ENCODE measurements at places on chromosomes 12 and 14.

DNA sequence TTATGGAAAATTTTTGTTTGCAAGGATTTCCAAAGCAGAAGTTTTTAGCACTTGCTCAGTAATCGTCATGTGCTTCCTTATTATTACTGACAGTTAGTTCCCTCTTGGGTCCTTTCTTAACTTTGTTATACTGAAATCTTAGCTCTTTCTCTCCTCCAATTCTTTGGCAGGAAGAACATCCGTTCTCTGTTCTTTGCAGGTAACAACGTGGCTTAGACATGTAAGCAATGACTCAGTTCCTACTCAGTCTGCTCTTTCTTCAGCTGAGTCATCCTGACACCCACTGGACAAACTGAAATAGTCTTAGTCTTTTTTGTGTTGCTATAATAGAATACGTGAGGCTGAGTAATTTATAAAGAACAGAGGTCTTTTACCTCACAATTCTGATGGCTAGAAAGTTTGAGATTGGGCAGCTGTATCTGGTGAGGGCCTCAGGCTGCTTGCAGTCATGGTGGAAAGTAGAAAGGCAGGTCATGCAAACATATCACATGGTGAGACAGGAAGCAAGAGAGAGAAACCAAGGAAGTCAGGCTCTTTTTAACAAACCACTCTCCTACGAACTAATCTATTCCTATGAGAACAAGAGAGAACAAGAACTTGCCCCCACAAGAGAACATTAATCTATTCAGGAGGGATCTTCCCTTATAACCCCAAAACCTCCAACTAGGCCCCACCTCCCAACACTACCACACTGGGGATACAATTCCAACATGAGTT is 49.2 kb downstream of the TESPA1 start:
- DNase-seq, result peak; percentile 41

- no peak for DNase-seq
These were observed 287.8 kb downstream of the NAV3 start for GRCh38 chr12:78118486-78118885.

- DNase-seq, result no peak
These were observed 8.1 kb downstream of the AVIL start for GRCh38 chr12:57810450-57810849.

DNA sequence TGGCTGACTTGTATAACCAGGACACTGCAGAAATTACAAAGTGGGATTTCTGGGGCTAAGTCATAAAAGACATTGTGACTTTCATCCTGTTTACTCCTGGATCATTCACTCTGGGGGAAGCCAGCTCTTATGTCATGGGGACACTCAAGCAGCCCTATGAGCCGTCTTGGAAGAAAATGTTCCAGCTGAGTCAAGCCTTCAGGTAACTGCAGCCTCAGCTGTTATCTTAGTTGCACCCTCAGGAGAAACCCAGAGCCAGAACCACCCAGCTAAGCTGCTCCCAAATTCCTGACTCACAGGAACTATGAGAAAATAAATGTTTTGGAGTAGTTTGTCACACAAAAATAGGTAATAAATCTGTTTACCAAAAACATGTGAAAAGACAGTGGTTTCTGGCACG is 43.1 kb upstream of the GXYLT1 start:
- DNase-seq, result no peak

DNA sequence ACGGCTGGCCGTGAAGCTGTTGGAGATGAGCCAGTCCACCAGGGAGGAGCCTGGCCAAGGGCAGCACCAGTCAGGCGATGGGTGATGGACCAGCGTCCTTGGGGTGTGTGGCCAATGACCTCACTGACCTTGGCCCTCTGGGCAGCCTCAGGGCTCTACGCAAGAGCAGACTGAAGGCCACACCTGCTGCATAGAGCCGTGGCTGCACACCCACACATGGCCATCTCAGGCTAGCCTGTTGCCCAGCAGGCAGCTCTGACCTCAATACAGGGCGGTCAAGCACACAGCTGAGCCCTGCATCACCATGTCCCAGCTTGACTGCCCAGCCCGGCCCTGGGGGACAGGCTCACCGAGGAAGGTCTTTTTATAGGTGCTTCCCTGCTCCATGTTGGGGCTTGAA is 19.2 kb downstream of the PLEK2 start:
- DNase-seq, result no peak

GRCh38 chr12:1559676-1560091 is 34.7 kb downstream of the FBXL14 start:
- no peak for DNase-seq

GRCh38 chr14:75492832-75493591 is 29.3 kb upstream of the BATF start:
- no peak for DNase-seq
